Regular cardiac myocyte (primary cell): ENCODE measurements at places on chromosomes 3 and 15. TPM values are rescaled to one million over a fixed set of nuclear protein-coding genes. Genes with fewer than 3 reads are reported as not detected.

Gene ABI3BP
- 26.6 and 121 TPM in 2 replicates for total RNA-seq

Gene IP6K1
- 27.6 and 39.5 TPM in 2 replicates for total RNA-seq

Gene OCA2
- total RNA-seq: not detected in 2 replicates

Gene VPS8
- 42.0 and 66.5 TPM in 2 replicates for total RNA-seq

Gene EPHB1
- 0.56 and 1.5 TPM in 2 replicates for total RNA-seq

Gene MKRN3
- under 0.01 and 0.19 TPM in 2 replicates for total RNA-seq

Gene FES
- 15.7 and 30.2 TPM in 2 replicates for total RNA-seq

Gene CCR5
- not detected in 2 replicates for total RNA-seq

Gene CDCP1
- 16.5 and 37.5 TPM in 2 replicates for total RNA-seq

Gene KNG1
- not detected in 2 replicates for total RNA-seq

Gene RBSN
- total RNA-seq: 25.1 and 26.8 TPM in 2 replicates
